ENCODE measurements at places on chromosomes 6 and 20.
A peak's percentile ranks its signal among the peaks of the same experiment; 100 is the strongest.

DNA sequence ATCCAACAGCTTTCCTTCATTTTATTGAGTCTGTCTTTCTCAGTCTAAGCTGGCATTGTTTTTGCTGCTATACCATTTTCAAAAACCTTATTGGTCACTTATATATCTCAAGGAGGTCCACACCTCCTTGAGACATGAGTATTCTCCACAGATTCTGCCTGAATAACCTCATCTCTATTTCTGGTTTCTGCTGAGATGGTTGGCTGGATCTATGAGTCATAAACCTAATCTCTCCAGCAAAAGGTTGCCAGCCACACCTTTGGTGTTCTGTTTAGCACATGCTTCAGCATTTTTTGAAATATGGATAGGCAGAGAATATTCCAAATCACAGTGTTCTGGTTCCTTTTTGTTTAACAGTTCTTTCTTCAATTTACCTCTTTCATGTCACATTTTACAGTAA is 40.8 kb upstream of the TMEM244 start:
- no peak for DNase-seq

DNA sequence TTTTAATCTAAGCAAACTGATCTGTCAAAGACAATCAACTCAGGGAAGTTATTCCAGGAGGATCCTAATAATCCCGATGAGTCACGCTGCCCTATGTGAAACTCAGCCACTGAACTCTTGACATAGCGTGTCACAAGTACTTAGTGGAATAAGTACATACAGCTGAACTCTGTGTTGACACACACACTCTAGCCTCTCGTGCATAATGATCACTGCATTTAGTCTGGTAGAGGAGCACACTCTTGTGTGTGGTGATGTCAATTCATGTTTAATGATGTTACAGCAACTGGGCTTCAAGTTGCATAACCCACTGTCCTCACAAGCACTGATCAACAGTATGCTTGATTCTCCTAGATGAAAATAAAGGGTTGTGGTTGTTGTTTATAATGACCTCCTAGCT is 148.3 kb downstream of the HACE1 start:
- no peak for DNase-seq

DNA sequence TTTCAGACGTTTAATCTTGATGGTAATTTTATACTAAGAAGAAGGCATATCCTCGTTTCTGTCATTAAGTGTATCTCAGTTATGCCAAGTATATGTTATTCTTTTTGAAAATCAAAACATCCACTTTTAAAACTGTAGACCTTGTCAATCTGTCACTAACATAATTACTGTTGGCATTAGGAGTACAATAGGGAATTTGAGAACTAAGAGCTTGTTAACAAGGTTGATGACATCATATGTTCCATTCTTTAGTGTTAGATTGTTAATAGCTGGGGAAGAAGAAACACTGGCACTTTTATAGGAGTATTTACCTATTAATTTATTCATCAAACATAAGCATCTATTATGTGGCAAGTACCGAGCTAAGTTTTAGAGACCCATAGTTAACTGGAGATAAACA is 76.2 kb downstream of the MAP3K4 start:
- no peak for DNase-seq

- DNase-seq: no peak
These were observed 3.9 kb upstream of the TRIM38 start for GRCh38 chr6:25958700-25959162.

DNA sequence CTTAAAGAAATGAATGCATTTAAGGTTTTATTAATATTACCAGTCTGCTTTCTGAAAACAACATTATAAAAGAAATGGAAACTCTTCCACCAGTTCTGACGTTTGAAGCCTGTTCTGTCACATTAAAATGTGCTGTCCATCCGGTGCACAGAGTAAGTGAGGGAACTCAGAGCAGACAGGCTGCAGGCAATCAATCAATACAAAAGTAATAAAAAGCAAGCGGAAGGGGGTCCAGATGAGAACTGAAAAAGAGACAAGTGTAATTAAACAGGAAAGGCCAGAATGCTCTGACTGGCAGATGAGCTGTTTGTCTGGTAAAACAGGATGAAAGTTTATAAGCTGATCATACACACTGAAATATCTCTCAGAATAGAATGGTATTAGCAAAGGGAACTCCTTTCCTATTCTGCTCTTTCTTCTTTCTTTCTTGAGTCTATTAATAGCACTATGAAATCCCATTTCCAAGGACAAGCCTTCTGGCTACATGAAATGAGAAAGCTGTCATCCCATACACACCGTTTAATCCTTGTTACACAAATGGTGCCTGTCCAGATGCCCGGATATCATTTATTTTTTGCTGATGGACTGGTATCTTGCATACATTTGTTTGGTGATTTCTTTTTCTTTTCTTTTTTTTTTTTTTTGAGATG is 94.3 kb downstream of the RAMACL start:
- DNase-seq: no peak

DNA sequence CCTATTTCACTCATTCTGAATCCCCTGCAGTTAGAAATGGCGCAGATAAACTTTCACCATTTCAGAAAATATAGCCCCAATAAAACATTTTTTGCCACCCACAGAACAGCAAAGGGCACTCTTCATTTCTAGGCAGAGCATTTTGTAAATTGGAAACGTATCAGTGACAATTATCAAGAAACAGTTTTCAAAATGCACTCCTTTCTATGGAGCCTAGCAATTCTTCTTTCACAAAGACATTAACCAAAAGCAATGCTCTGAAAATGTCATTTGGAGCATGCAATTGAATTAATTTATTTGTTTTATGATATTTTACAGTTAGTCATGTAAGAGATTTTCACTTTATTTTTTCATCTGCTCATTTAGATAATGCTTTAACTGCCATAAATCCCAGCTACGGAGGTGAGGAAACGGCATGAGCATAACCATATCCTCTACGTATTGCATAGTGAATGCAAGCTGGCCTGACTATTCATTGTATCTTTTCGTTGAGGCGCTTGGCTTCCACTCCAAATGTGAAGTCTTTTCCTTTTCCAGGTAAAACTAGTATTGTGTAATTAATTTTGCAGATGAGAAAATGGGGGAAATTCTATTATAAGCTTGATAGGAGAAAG is 813.4 kb downstream of the C6orf118 start:
- no peak for DNase-seq

DNA sequence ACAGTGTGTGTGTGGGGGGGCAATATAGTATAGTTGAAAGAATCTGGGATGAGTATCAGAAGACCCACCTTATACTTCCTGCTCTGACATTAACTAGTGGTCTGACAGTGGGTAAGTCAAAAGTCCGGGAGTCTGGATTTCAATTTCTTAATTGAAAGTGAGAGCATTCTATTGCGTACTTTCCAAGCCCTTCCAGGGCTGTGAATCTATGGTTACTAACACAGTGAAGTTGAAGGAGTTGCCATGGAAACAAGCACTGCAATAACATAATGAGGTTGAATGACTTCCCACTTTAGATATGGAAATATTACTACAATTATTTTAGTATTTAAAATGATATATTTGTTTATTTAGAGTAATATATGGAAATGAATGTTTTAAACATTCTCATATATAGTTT is 80.2 kb downstream of the MLIP start:
- DNase-seq: no peak

- no peak for DNase-seq
These were observed 17.1 kb downstream of the ZHX3 start for GRCh38 chr20:41300383-41300782.

DNA sequence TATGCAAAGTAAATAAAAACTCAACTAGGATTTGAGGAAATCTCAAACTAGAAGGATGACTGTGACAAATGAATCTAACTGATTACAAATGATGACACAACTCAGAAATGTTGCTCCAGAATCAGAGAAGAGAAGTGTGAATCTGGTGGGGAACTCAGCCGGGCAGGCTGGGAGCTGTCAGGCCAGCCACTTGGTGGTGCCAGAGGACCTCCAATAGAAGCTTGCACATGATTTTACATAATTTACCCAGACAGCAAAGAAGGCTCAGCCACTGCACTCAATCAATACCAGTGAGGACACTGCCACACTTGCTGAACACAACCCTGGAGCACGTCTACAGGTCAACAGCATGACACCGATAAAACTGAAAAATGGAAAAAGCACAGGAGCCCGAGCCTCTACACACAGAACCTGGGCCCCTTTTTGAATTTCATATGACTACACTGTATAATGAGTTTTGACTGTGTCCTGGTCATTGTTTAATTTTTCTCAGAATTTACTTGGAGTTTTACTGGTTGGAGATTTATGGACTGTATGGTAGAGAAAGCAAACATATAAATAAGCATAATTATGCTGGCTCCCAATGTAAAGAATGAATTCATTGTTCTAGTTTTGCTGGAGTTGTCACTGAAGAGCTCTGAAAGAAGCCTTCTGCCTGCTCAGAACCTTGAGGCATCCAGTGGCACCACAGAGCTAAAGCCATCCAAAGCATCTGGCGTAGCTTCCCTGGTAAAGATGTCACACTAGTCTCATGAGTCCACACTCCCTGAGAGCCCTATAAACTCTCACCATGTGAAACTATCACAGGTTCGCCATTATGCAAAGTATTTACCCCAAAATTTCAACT is 296.5 kb downstream of the THBS2 start:
- DNase-seq: peak; percentile 57

DNA sequence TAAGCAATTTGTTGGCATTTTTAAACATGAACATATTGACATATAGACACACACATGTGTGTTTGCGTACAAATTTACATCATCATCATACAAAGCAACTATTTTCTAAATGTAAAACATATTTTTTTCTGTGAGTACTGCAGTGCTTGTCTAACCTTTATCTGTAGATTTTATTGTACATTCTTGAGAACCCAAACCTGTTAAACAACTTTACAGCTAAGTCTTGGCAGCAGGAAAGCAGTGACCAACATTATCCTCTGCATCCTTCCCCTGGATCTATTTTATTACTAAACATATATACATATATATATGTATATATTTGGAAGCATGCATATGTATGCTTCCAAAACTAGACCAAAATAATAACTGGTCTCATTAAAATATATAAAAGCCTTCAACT is 10.4 kb upstream of the PLCB1 start:
- no peak for DNase-seq

DNA sequence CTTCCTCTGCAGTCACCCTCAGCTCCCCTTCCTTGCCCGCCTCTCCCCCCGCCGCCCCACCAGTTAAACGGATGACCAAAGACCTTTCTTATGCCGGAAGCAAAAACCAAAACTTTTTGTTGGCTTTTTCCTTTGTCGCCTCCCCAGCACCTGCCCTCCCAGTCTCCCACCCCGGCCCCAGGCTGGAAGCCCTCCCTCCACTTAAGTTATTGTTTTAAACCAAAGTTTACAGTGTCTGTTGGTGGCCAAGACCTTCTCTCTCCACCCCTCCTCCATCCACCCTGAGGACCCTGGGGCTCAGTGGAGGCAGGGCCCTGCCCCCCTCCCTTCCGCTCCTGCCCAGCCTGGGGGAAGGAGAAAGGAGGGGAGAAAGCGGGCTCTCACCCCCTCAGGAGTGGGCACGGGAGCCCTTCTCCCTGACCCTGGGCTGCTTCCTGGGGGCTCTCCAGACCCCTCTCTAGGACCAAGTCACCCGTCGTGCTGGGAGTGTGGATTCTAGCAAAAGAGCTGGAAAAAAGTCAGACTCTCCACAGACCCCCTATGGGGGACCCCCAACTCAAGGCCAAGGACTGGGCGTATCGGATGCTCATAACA is 38.3 kb upstream of the MDFI start:
- DNase-seq: peak; percentile 17

GRCh38 chr6:166361077-166361429 is 18.7 kb upstream of the SFT2D1 start:
- peak; percentile 72 for DNase-seq

GRCh38 chr6:142686507-142686887 is 258.5 kb downstream of the HIVEP2 start:
- no peak for DNase-seq

DNA sequence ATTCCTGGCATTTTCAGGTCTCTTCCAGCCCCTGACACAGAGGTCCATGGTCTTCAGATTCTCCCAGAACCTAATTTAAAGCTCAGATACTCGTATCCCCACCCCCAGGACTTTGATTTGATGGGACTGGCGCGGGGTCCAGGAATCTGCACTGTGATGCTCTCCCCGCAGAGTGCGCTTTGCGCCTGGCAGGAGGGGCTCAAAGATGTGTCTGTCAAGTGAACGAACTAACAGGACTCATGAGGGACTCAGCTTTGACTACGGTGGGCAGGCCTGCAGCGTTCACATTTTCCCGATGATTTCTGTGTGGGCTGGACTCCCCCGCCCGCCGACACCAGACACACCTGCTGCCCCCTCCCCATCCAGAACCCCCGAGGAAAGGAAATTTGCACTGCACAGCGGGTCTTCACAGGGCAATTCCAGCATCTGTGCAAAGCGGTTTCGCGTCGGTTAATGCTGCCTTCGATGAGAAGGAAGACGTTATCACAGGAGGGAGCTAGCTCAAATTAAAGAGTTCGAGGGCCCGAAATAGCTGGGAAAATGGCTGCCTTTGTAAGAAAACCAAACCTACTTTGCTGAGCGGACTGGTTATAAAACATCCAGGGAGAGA is 90.2 kb downstream of the ZDHHC14 start:
- no peak for DNase-seq

- DNase-seq: no peak
These were observed 3.5 kb upstream of the MAPK13 start for GRCh38 chr6:36126553-36127458.

- no peak for DNase-seq
These were observed 92.1 kb downstream of the CDH26 start for GRCh38 chr20:60050193-60050947.

DNA sequence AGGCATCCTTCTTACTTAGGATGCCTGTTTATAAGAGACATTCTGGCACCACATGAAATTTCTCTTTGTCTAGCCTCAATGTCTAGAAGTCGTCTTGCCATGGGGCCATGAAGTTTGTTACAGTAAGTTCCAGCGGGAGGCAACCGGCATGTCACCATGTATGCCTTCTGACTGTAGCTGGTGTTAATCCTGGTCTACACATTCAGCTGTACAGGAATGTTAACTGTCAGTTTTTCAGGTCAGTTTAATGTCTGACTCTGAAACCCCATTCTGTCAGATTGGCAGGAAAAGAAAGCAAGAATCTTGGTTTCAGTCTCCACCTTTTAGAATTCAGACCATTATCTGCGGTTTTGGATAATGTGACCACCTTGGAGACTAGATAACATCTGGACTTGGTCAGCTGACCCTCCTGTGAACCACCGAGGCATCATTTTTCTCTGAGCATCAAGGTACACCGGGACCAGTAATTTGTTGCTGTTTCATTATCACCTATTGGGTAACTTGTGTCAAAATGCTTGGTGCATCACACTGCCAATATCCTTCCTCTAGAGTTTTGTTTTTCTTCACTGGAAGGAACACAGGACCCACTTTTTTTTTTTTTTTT is 228.7 kb downstream of the DOK5 start:
- no peak for DNase-seq

DNA sequence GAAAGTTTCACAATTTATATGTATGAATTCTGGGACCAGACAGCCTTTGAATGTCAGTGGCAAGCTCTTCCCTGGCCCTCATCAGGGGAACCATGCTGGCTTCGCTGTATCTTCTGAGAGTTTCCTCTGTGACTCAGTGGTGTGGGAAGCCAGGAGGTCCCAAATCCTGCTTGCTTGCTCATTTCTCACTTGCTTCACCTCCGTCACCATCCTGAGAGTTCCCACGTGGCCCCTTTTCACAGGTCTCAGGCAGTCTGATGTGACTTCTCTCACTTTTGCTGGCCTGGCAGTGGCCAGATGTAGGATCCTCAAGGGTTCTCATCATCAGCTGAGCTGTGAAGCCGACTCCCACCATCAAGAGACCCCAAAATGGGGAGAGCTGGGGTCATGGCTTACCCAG is 28.4 kb upstream of the RIN2 start:
- DNase-seq: no peak
